ENCODE measurements at places on chromosomes 3 and 15. TPM values are rescaled to one million over a fixed set of nuclear protein-coding genes. Genes with fewer than 3 reads are reported as not detected.
A peak's percentile ranks its signal among the peaks of the same experiment; 100 is the strongest.

- no peak for DNase-seq
Observed at GRCh38 chr3:142174559-142174958, 25.2 kb upstream of the TFDP2 start.

- no peak for DNase-seq
Observed at GRCh38 chr3:4680227-4680691, 187.1 kb downstream of the ITPR1 start.

GRCh38 chr3:140756240-140757016 lies 78.6 kb downstream of the TRIM42 start:
- DNase-seq: no peak

GRCh38 chr3:2706836-2707210 lies 403.4 kb downstream of the IL5RA start:
- DNase-seq: no peak

DNA sequence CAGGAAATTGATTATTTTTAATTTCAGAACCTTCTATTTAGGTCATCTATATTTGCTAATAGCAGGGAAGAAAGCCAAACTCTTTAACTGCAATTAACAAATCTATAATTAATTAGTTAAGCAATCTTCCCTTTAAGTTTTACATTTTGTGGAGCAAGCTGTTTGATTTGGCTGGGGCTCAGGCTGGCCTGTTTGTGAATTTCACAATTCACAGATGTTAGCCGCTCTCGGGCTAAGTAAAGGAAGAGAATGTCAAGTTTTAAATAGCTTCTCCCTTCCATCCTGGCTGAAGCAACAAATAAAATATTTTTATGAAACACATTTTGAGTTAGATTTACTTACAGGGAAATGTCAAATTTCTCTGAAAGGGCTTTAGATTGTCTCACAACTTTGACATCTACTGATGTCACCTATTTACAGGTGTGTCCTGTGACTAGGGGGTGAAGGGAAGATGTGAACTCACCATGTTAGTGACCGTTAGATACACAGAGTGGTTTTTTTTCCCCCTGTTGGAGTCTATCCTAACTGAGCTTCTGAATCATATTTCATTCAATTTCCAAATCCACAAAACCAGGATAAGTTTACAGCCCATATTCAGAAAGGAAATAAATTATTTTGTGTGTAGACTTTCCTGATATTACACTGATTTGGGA lies 1.3 kb upstream of the TP63 start:
- no peak for DNase-seq

- peak; percentile 13 for DNase-seq
Observed at GRCh38 chr15:89496155-89497098, at the start of gene RHCG. Gene RHCG, minus strand, starts transcription at chr15:89496583. Its CDS starts 39 bp downstream, at chr15:89496544.

DNA sequence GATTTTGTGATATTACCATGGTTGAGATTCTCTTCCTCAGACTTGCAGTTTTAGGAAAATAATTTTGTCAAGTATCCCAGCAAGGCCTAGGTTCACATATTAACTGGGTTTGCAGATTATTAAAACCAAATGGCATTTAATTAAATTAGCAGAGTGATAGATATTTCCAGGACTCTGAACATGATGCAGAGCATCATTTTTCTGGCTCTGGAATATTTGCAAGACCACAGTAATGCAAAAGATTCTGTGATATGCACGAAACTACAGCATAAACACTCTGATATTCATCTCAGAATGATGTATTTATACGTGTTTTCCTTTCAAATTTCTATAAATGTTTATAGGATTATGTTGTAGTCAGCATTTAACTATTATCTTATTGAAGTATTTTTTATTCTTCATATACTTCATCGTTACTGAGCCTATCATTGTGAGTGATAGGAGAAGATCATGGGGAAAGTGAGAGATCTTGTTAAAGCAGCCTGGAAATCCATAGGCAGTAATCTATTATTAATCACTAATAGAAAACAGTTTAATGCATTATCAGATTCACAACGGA lies 1245.6 kb downstream of the OTOL1 start:
- no peak for DNase-seq

DNA sequence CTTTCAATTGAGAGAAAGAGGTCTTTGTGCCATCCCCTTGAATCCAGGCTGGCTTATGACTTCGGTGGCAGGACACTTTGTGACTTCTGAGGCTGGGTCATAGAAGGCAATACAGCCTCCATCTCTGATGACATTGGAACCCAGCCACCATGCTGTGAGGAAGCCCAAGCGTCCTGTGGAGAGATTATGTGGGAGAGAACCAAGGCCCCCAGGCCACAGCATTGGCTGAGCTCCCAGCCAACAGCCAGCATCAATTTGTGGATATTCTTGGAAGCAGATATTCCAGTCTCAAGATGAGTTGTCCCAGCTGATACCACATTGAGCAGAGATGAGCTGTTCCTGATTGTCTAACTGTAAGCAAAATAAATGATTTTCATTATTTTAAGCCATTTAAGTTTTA lies 12.7 kb upstream of the XIRP1 start:
- no peak for DNase-seq

DNA sequence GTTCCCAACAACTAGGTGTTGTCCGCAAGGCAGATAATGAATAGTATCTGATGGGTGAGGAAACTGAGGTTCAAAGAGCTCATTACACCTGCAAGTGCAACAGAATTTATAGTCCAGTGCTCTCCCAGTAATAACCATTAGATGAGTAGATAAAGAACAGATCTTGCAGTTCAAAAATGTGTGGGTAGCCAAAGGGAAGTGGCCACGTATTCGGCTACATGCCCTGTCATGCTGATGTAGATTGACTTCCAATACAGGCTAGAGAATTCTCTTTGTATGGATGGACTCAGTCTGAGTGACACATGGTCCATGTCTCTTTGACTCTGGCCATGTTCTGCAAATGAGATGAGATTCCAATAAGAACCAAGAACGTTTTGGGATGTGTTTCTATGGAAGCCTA lies 187.9 kb upstream of the LPP start:
- DNase-seq: no peak

- no peak for DNase-seq
Observed at GRCh38 chr3:172292422-172292821, 155.8 kb downstream of the GHSR start.

DNA sequence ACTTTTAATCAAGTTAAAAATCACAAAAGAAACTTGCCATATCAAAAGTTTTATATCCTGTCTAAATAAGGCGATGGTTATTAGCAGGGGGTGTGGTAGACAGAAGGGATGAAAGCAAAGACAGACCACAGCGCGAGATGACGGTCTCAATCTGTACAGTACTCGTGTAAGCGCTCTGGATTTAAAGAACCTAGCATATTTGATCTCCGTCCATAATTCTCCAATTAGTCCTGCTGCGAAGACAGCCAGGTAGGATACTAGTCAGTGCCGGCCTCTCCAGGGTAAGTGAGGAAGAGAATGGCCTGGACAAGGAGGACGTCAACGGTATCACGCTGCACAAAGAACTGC lies 701 bp downstream of the SGO1 start:
- DNase-seq: peak; percentile 6

GRCh38 chr15:65192016-65192415 lies 6.9 kb upstream of the CLPX start:
- DNase-seq: no peak

- peak; percentile 28 for DNase-seq
Observed at GRCh38 chr3:167852216-167852615, 116.7 kb downstream of the SERPINI1 start.

DNA sequence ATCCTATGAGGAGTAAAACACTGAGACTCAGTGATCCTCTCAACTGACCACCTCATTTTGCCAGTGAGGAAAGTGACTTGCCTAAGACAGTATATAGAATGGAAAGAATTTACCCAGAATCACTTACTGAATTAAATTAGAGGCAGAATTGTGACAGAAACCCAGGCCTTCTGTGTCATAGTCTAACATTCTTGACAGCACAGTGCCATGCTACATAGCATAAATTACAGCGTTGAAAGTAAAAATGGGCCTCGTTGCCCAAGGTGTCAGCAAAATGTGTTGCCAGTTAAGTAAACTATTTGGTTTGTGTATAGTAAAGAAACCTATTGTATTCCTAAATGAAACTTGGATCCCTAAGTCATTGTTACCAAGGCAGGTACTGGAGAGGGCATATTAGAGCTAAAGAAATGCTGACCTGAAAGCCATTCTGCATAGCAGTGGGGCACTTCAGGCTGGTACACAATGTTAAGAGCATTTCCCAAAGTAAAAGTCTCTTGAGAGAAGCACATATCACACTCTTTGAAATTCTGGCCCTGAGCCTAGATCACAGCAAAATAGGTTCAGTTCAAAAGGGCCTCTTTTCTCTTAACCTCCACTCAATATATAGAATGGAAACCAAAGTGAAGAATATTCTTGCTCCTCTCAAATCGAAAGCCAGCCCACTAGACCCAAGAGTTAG lies 53.8 kb downstream of the HMG20A start:
- no peak for DNase-seq

GRCh38 chr3:102259663-102260062 lies 175.2 kb upstream of the ZPLD1 start:
- no peak for DNase-seq

DNA sequence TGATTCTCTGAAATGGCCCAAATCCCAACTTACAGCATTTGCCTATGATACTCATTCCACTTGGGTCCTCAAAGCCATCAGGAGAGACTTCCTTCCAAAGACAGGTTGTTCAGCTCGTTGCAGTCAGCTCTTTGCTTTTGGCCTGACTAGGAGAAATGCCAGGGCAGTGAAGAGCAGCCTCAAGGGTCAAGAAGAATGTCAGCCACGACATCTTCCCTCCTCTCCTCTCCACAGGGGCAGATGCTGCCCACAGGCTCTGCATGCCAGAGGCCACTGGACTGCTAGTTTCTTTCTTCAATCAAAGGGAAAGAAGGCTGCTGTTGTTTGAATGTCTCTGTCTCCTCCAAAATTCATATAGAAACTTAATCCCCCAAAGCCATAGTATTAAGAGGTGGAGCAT lies 201.7 kb upstream of the PFN2 start:
- DNase-seq: no peak

- DNase-seq: no peak
Observed at GRCh38 chr3:37922721-37923568, 61.3 kb downstream of the CTDSPL start.

DNA sequence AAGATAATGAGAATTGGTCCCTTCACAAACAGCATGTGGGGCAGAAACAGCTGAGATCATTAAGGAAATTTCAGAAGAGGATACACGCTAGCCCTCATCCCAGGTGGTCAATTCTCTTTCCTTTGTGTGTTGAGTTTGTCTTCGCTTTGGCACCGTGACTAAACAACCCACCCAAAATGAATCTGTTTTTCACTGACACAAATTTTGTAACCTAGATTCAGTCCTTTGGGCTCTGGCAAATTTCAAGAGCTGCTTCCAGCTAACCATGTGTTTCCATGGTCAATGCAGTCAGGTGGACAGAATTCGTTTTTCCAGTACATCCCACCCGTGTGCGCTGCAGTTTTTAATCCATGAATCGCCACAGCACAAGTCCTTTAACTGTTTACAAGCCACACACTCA lies 435.4 kb downstream of the WDR72 start:
- no peak for DNase-seq

SCG3 gene
- polyA plus RNA-seq: 0.74 TPM

TAGLN3 gene
- 3.8 TPM for polyA plus RNA-seq

CFAP44 gene
- polyA plus RNA-seq: 9.1 TPM

CPEB1 gene
- 0.56 TPM for polyA plus RNA-seq

VEPH1 gene
- 1.7 TPM for polyA plus RNA-seq

HTR3E gene
- not detected for polyA plus RNA-seq

SPG21 gene
- polyA plus RNA-seq: 71.9 TPM

LMAN1L gene
- not detected for polyA plus RNA-seq

All from muscle of back (tissue), 13 donors.